D341Med (cell line): ENCODE measurements at places on chromosomes 3 and 15.

GRCh38 chr15:90439946-90440345 is 51.9 kb downstream of the IQGAP1 start:
- no peak for DNase-seq

- DNase-seq: no peak
Measured at GRCh38 chr15:70375006-70375431, 277.3 kb upstream of the TLE3 start.

- DNase-seq: no peak
Measured at GRCh38 chr3:52633786-52634185, 51.9 kb downstream of the PBRM1 start.

GRCh38 chr3:69925506-69925905 is 74.0 kb upstream of the SAMMSON start:
- DNase-seq: no peak

GRCh38 chr15:39638041-39638440 is 57.2 kb downstream of the THBS1 start:
- DNase-seq: no peak

DNA sequence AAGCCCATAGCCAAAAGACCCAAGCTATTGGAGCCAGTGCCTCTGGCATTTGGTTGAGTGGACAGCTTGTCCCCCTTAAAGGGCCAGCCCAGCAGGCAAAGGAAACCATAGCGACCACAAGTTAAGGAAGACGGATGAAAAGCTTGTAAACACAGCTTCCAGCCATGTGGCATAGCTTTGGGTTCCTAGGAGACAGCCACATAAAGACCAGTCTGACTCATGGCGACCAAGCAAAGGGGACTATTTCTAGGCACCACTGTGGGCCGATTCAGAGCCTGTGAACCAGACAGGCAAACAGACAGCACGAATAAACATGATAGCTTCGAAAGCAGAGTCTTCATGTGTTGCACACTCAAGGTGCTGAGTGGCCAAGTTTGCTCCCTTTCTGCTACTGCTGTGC is 30.5 kb upstream of the SRGAP3 start:
- no peak for DNase-seq

DNA sequence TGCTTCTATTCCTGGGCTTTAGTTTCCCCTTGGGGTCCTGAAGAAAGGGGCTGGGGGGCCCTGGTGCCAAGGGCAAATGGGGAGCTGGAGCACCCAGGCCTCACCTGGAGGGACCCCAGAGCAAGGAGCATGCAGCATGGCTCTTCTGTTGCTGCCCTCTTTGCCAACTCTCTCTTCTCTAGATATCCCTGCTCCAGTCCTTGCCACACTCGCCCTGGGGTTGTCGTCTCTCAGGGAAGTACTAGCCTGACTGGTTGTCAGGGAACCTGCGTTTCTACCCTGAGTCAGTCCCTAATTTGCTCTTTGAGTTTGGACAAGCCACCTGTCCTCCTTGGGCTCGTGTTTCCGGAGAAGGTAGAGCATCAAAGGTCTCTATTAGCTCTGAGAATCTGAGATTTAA is 63.7 kb upstream of the UBE2Q2 start:
- no peak for DNase-seq

- no peak for DNase-seq
Measured at GRCh38 chr3:112874725-112875124, 28.1 kb upstream of the CD200R1L start.

DNA sequence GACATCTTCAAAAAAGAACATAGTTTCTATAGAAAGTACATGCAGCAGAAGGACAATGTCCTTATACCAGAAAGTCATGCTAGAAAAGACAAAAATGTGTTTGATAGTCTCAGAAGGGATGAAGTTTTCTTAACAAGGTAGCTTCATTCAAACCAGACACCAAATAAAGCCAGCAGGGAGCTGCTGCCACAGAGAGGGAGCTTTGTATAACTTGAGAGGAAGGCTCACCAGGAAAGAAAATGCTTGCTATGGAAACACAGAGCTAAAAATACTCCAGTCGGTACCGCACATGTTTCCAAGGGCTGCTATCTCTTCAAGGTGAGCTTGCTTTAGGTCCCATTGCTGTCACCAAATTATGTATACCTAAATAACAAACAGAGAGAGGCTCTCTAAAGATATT is 1074.8 kb upstream of the ALCAM start:
- no peak for DNase-seq
